ENCODE measurements at places on chromosomes 3 and 15. TPM values are rescaled to one million over a fixed set of nuclear protein-coding genes. Genes with fewer than 3 reads are reported as not detected.
A peak's percentile ranks its signal among the peaks of the same experiment; 100 is the strongest.

Gene LSM3
- 8.8 TPM for total RNA-seq

Gene VILL
- 8.9 TPM for total RNA-seq

Gene OR5K2
- not detected for total RNA-seq

GRCh38 chr15:74808078-74808839, 4.4 kb upstream of the LMAN1L start:
- DNase-seq = peak; percentile 84

- no peak for DNase-seq
These were observed 155.3 kb downstream of the NR1I2 start for GRCh38 chr3:119937229-119937628.

- no peak for DNase-seq
These were observed 7.5 kb downstream of the ZNF710 start for GRCh38 chr15:90008607-90009006.

DNA sequence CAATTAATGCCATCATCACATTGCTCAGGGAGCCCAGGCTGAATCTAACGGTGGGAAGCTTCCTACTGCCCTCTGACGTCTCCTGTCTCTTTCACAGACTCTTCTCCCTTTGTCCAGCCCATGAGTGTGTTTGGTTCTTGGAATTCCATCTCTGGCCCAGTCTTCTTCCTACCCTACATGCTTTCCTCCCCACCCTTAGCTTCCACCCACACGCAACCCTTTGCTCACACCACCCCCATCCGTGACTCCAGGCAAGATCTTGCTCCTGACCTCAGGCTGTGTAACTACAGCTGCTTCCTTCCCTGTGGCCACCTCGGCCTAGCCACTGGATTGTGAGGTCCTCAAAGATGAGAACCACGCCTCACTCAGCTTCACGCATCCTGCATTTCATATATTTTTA, 72.3 kb upstream of the THBS1 start:
- no peak for DNase-seq

GRCh38 chr3:67154429-67154828, 156.3 kb downstream of the KBTBD8 start:
- DNase-seq = peak; percentile 69

DNA sequence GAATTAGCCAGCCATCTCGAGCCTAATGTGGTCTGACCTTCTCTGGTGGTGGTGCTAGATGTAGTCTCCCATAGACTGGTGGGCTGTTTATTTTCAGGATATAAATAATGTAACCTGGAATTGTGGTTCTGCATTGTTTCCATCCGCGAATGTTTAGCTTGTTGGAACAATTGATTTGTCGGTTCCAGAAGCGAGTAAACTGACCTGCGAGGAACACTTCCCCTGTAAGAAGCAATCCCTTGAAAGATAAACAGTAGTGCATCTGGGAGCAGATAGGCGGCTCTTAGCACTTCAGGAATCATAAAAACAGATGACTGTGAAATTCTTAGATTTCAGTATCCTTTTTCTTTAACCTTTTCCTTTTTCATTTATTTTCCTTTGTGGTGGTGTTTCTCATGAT, 157.8 kb downstream of the GHSR start:
- no peak for DNase-seq

- DNase-seq = no peak
These were observed 16.6 kb upstream of the KLF13 start for GRCh38 chr15:31309893-31310606.

All from upper lobe of right lung (tissue), 1 donor.